Erythroblast (primary cell): ENCODE measurements at places on chromosomes 3 and 15.

- no peak for DNase-seq
Observed at GRCh38 chr15:42908538-42908937, 12.0 kb downstream of the TTBK2 start.

DNA sequence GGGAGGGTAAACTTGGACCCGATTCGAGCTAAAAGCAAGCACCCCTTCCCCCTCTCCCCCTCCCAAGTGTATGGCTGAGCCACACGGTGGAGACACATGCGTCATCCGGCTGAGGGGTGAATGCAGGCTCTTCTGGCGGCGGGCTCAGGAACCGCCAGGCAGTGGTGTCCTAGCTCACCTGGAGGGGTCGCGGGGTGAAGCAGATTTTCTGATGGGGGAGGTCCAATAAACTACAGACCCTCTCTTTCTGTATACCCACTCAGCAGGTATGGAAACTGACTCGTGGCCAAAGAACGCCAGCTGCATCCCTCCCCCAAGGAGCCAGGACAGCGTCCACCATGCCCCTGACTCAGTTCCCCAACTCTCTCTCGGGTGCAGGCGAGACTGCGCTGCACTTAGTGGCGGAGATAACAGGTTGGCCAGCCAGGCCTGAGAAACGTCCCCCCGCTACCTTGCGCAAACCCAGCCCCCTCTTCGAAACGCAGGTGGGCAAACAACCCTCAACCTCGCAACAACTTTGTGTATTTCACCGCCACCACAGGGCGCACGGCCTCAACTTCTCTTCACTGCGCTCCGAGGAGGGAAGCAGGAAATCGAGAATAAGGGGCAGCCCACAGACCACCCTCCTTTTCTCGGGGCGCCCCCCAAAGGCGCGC, 1.3 kb downstream of the MAGI1 start:
- DNase-seq = no peak

DNA sequence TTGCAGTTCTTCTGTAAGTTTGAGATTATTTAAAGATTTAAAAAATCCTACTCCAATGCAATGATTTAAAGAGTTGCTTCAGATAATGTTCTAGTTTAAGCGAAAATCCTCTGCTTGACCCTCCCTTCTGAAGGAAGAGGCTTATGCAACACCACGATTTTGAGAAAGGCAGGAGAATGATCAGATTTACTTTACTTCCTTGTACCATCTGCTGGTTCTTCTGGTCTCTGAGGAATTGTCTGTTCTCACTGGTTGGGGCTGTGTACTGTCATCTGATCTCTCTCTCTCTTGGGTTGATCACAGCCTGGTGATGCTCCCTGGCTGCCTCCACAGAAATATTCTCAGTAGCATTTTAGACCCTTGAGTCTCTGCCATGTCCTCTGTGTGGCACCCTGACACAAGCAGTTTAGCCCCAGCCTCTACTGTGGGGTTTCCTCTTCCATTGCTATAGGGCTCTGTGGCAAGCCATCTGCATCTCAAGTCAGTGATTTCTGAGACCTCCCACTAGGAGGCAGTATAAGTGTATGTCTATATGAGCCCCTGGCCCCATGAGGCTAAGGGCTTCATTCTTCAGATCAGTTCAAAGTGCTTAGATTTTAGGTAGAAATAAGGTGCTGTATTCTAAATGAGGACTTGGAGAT, 50.8 kb upstream of the PLAAT1 start:
- DNase-seq = peak; percentile 50

DNA sequence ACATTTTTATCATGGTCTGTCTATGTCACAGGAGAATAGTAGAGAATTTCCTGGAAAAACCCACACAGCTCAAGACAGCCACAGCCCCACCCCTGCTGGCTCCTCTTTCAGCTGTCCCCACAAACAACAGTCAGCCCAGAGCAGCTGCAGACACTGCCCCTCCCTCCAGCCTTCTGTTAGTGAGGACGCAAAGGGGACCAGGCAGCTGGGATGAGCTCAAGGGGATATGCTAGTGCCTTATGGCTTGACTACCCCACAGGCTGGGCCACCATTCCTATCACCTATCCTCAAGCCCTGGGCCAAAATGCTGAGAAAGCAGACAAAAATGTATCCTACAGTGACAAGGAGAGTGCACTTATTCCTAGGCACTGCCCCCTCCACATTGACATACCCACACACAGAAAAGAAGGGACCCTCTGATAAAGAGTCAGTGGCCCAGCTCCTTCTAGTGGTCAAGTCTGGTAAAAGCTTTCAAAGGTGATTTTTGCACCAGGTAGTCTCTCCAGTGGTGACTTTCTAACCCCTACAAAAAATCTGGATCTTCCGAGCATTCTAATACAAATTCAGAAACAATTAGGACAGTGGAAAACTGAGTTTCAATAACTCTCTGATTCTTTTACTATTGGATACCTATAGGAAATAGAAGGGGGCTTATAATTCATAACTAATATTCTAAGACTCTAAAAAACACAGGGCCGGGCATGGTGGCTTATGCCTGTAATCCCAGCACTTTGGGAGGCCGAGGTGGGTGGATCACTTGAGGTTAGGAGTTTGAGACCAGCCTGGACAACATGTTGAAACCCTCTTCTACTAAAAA, 3.0 kb upstream of the MAP1A start:
- DNase-seq = peak; percentile 69

DNA sequence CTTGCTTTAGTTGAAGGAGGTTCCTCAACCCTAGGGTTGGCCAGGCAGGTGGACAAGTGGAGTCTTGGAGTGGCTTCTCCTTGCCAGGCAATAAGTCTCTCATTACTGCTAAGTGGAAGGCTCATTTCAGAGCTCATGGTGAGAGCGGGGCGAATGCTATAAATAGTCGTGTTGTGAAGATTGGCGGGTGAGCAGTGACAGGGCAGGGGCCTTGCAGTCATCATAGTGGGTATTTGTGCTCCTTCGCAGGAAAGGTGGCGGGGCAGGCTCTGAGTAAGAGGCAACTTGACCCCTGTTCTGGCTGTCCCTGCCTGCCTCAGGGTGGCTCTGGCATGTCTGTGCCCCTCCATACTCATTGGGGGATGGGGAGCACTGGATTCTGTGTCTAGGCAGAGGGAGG, 8.7 kb upstream of the GRM2 start:
- no peak for DNase-seq

- no peak for DNase-seq
Observed at GRCh38 chr3:127043041-127043641, 60.2 kb downstream of the PLXNA1 start.

DNA sequence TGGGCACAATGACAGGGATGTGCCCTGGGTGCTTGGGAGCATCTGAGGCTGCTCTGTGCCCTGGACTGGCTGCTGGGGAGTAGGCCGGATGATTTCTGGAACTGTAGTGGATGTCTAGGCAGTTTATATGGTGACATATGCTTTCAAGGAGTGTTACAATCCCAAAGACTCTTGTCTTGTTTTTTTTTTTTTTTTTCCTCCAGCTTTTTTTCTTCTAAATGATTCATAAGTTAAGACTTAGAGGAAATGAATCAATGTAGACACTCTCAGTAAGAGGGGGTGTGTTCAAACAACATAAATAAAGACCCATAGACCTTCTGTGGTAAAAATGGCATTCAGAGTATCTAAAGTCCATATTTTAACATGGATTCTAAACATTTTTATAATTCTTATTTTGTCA, 706.1 kb upstream of the GOLIM4 start:
- no peak for DNase-seq

GRCh38 chr15:39720621-39721611, 61.7 kb downstream of the FSIP1 start:
- no peak for DNase-seq
